ENCODE measurements at places on chromosomes 2 and 18. TPM values are rescaled to one million over a fixed set of nuclear protein-coding genes. Genes with fewer than 3 reads are reported as not detected.

Gene CYTIP
- total RNA-seq, result not detected

Gene CDKL4
- 1.2 TPM for total RNA-seq

Gene CCDC148
- total RNA-seq, result 0.37 TPM

Gene LINC00305
- total RNA-seq, result not detected

Gene WNT10A
- total RNA-seq, result not detected

Gene BCL11A
- not detected for total RNA-seq

Gene CNDP1
- total RNA-seq, result not detected

Gene MLPH
- 49.5 TPM for total RNA-seq

Gene CPLX4
- total RNA-seq, result not detected

Gene C2orf78
- not detected for total RNA-seq

Gene SMAD2
- 24.6 TPM for total RNA-seq

Gene ZC3H6
- total RNA-seq, result 2.7 TPM

Gene DUSP19
- 2.2 TPM for total RNA-seq

Gene PTRHD1
- 16.6 TPM for total RNA-seq

Gene NT5C1B
- not detected for total RNA-seq

Gene VWA3B
- not detected for total RNA-seq

Gene RND3
- total RNA-seq, result 147 TPM

Gene VWC2L
- not detected for total RNA-seq

Gene RTN4
- total RNA-seq, result 242 TPM

Gene B4GALT6
- 3.7 TPM for total RNA-seq

Gene SIX3
- 0.39 TPM for total RNA-seq

Gene FTCDNL1
- total RNA-seq, result 1.8 TPM

Gene DARS1
- total RNA-seq, result 116 TPM

Gene SPDYA
- total RNA-seq, result 0.59 TPM

Gene TMEM214
- 53.6 TPM for total RNA-seq

Gene CIB4
- total RNA-seq, result not detected

Gene CDH2
- total RNA-seq, result 1.1 TPM

Gene PECR
- 16.5 TPM for total RNA-seq

Gene SPTBN1
- 242 TPM for total RNA-seq

Gene ALS2
- 28.7 TPM for total RNA-seq

Gene FIGN
- total RNA-seq, result 1.1 TPM

Gene CHST10
- total RNA-seq, result 4.8 TPM

Gene CENPA
- 16.0 TPM for total RNA-seq

Gene ZNF396
- 0.37 TPM for total RNA-seq

Gene GPBAR1
- total RNA-seq, result 0.20 TPM

Gene DCDC2C
- not detected for total RNA-seq

Gene TGFA
- total RNA-seq, result not detected

Gene GKN2
- not detected for total RNA-seq

Gene ADRA2B
- not detected for total RNA-seq

Gene TWIST2
- total RNA-seq, result 113 TPM

Gene RNF125
- total RNA-seq, result 2.3 TPM

Gene NPAS2
- 12.9 TPM for total RNA-seq

Gene C18orf54
- total RNA-seq, result 5.3 TPM

Gene MC2R
- total RNA-seq, result not detected

Gene CROCC2
- 0.20 TPM for total RNA-seq

Gene LHCGR
- not detected for total RNA-seq

Gene FOXD4L1
- not detected for total RNA-seq

Measured in subcutaneous preadipocyte (primary cell).